ENCODE measurements at places on chromosomes 16 and 17.

- no peak for DNase-seq
Observed at GRCh38 chr17:17358866-17359265, 55.7 kb downstream of the NT5M start.

DNA sequence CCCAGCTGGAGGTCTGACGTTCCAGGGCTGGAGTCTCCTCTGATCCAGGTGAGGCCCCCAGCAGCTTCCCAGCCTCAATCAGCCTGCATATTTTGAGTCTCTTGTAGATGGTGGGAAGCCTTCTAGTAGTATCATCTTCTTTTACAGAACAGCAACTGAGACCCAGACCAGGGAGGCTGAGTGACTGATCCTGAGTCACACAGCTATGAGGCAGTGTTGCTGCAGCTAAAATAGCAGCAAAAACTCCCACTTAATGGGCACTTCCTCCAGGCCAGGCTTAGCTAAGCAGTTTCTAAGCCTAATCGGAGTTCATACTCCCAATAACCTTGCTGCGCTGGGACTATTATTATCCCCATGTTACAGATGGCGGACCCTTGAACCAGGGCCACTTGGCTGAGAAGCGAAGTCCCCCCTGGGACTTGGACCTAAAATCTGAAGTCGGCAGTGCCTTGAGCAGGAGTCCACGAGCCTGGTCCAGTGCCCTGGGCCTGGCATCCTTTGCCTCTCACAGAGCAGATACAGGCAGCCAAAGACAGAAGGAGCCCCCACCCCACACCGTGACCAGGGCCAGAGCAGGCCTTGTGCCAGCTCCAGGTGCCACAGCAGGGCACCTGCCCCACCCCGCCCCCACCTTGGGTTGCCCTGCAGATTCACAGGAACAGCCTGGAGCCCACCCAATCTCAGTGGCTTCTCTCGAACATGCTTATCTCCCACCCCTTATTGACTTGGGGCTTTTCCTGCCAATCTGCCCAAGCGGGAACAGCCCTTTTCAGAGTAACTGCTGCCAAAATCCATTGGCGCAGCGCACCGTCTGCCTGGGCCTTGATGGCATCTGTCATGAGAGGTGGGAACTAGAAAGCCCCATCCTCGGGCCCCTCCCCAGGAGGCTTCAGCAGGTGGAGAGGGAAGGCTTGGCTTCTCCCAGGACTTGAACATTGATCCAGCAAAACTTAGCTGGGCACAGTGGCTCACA lies 65.1 kb downstream of the SOCS1 start:
- peak; percentile 10 for DNase-seq

GRCh38 chr16:10770907-10771306 lies 27.3 kb downstream of the NUBP1 start:
- DNase-seq, result no peak

DNA sequence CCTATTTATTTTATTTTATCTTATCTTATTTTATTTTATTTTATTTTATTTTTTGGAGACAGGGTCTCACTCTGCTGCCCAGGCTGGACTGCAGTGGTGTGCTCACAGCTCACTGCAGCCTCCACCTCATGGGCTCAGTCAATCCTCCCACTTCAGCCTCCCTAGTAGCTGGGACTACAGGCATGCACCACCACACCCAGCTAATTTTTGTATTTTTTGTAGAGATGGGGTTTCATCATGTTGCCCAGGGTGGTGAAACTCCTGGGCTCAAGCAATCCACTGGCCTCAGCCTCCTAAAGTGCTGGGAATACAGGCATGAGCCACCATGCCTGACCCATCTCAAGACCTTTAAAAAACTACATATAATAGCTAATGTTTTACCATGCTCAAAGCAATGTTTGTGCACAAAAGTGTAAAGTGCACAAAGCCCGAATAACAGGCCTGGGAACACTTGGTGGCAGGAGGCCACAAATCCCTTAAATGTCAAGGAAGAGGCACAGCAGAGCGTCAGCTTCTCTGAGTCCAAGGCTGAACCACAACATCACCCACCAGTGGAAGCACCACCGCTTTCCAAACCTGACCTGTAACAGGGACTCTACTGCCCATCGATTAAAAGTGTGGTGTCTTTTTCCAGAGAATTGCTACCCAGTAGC lies 30.6 kb upstream of the SLC39A11 start:
- DNase-seq, result no peak

- DNase-seq, result no peak
Observed at GRCh38 chr17:47948706-47949196, 7.4 kb downstream of the PNPO start.

GRCh38 chr16:15829460-15829859 lies 27.4 kb downstream of the MYH11 start:
- no peak for DNase-seq

DNA sequence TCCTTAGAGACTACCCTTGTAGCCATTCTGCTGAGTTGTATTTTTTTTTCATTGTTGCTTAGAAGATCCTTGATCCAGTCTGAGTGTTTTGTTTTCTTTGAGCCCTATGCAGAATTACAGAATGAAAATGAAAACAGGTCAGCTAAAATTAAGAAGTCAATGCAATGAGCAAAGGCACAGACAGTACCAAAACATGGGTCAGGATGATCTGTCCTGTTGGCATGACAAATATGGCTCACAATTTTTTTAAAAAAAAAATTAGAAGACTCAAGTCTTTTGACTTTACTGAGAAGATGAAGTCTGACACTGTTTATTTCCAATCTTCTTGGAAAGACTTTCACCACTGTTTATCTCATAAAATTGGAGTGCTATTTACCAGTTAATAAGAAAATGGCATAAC lies 32.4 kb downstream of the KCNJ16 start:
- DNase-seq, result no peak

DNA sequence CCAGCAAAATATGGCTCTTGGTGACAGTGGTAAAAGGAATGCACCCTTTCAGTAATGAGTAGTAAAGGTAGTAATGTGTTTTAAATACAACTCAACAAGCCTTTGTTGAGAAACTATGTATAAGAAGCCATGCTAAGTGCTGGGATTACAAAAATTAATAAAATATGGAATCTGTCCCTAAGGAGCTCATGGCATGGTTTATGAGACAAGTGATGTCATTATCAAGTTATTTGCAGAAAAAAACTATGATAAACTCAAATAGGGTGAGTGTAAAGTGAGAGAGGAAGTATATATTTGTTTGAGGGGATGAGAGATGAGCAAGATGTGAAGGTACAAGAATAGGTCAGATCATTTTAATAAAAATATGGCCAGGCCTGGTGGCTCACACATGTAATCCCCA lies 76.9 kb downstream of the NF1 start:
- no peak for DNase-seq

DNA sequence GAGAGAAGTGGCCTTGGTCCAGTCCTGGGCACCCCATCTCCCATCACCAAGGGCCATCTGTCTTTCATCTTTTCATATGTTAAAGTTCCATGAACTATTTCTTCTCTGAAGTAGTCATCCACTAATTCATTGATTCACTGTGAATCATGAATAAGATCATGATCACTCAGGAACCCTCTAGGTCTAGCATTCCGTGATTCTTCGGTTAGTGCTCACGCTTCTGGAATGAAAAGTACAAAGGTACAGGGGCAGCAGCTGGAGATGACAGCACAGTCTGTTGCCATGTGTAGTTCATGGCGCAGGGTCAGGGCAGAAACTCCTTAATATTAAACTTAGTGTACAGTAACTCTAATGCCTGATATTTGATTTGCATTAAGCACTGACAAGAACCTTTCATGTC lies 127.1 kb downstream of the CDH13 start:
- peak; percentile 36 for DNase-seq

- no peak for DNase-seq
Observed at GRCh38 chr16:66337463-66338188, 28.9 kb upstream of the CDH5 start.

- peak; percentile 66 for DNase-seq
Observed at GRCh38 chr17:64028874-64029464, 8.5 kb upstream of the ICAM2 start.

- no peak for DNase-seq
Observed at GRCh38 chr16:17018585-17018939, 452.2 kb downstream of the XYLT1 start.

- no peak for DNase-seq
Observed at GRCh38 chr17:11308531-11308930, 67.5 kb downstream of the SHISA6 start.

DNA sequence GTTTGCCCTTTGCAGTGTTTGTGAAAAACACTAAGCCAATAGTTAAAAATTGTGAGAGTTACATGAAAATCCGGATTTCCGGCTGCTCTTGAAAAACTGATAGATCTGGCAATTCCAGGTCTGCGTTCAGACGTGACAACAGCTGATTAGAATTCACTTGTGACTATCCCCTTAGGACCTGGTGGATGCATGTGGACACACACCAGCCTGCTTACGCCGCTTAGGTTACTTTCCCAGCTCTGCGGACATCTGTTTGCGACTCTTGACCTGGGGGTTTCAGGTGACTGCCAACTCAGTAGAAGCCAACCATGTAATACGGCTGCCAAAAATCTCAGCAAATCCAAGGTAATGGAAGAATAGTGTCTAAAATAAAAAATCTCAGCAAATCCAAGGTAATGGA lies 24.3 kb downstream of the VPS53 start:
- DNase-seq, result no peak

DNA sequence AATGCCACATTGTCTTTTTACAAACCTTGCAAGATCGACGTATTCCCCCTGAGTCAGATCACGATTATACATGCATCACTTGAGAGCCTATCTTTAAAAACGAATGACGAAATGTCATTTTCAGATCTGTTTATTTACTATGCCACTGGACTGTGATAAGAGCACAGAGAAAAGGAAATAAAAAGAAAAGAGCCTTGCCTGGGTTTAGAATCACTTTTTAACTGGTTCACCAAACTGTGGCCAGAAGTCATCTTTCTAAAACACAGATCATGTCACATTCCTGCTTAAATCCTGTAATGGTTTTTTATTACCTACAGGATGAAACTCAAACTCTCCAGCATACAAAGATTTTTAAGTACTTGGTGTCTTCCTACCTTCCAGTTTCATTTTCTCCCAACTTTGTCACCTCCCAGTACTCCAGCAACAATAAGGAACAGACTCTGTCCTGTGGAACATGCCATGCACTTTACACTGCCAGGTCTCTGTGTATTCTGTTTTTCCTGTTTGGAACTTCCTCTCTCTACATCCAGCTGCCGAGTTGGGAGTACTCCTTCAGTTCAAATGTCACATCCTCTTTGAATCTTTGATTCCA lies 91.5 kb downstream of the SNX11 start:
- DNase-seq, result no peak

- no peak for DNase-seq
Observed at GRCh38 chr17:45739786-45740185, 44.3 kb upstream of the CRHR1 start.

GRCh38 chr17:43861960-43862359 lies 15.0 kb downstream of the CD300LG start:
- DNase-seq, result no peak

DNA sequence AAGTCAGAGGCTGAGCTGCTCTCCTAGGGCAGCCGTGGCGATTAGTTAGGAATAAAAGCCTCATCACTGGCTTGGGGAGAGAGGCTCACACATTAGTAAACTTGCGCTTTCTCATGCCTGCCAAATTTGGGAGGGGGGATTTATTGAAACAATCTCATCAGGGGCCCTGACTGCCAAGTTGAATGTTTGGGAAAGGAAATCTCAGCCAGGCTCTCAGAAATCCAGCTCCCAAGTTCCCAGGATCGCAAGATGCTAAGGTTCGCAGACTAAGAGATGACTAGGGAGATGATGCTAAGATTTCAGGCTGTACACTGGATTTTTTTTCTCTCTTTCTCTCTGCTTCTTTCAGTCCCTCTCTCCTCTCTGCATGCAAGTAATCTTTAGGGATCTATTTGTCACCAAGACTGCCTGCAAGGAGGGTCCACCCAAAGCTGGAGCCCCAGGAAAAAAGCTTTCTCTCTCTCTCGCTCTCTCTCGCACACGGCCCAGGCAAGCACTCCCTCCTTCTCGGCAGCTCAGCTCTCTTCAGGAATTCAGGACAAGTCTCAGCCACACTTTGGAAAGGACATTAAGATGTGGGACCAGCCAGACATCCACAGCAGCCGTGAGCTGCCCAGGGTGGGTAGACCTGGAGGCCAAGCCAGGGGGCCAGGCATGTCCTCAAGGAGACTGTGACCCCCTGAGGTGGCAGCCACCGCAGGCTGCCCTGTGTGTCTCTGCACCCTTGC lies 1.4 kb downstream of the GPR139 start:
- no peak for DNase-seq

GRCh38 chr17:40442392-40443195 lies 656 bp upstream of the IGFBP4 start:
- no peak for DNase-seq

- DNase-seq, result no peak
Observed at GRCh38 chr16:66374176-66374575, 7.7 kb downstream of the CDH5 start.

DNA sequence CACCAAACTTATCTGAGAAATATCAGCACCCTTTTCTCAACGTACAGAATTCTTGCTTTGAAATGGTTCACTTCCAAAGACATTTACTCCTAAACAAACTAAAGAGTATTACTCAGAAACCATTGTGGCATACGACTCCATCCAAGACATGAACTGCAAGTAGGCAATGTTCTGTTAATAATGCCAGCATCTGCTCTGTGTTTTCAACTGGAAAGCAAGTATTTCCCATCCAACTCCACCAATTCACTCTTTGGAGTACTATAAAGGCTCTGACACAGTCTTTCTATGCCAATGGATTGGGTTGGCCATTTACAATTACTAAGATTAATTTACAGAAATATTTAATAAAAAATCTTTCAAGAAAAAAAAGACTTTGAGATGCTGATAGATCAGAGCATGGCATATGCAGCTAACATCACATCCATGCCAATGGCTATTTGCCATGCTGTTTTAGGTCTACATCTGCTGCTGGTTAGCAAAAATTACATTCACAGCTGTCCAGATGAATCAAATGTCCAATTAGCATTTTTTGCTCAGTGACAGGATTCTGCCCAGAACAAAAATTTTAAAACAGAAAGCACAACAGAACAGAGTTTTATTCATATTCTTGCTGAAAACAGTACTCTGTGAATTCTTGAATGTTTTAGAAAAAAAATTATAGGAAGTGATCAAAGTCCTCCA lies 65.9 kb upstream of the HLF start:
- peak; percentile 18 for DNase-seq

DNA sequence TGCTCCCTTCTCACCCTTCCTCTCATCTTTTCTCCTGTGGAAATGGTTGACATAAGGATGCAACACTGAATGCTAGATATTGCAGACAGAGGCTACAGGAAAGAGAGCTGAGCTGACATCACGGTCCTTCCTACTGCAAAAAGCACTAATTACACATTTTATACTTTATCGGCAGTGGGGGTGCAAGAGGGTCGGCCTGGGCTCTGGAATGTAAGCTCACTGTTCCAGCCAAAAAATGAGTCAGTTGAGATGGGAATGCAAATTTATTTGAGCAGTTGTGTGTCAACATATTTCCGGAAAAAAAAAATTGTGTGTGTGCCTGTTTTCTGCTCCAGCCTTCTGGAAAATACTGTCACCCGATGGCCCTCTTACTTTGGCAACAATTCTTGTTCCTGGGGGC lies 14.1 kb upstream of the MRTFB start:
- peak; percentile 3 for DNase-seq

All from astrocyte of the spinal cord (primary cell).